ENCODE measurements at places on chromosomes 11 and 22. TPM values are rescaled to one million over a fixed set of nuclear protein-coding genes. Genes with fewer than 3 reads are reported as not detected.
A peak's percentile ranks its signal among the peaks of the same experiment; 100 is the strongest.

GRCh38 chr11:66716996-66717395, 12.0 kb downstream of the SPTBN2 start:
- peak; percentile 4 for DNase-seq

DNA sequence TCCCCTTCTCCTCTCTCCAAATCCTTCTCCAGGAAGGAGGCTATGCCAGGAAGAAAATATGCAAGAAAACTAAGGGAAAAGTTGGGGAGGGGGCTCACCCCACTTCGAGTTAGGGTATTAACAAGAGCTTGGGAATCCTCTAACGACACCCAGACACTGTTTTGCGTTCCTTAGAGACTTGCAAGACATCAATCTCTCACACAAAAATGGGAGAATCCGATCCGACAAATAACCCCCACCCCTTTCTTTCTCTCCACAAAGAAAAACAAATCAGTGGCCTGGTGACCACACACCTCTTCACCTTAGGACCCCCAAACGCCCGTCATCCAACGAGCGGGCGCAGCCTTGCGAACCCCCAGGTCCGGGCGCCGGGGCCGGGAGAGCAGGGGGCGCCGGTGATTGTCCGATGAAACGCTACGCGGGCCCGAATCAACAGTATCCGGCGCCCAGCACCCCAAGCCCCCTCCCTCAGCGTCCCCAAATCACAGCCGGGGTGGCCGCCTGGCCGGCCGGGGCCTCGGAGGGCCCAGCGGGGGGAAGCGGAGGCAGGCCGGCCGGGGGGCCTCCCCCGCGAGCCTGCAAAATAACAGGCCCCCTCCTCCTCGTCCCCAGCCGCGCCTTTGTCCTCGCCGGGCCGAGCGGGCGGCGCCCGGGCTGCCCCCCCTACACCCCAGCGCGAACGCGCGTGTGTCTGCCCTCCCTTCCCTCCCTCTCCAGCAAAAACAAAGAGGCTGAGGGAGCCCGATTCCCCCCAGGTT, 690 bp downstream of the CSNK1E start:
- peak; percentile 59 for DNase-seq

GRCh38 chr22:42769238-42769573, 48.5 kb upstream of the A4GALT start:
- DNase-seq, result no peak

DNA sequence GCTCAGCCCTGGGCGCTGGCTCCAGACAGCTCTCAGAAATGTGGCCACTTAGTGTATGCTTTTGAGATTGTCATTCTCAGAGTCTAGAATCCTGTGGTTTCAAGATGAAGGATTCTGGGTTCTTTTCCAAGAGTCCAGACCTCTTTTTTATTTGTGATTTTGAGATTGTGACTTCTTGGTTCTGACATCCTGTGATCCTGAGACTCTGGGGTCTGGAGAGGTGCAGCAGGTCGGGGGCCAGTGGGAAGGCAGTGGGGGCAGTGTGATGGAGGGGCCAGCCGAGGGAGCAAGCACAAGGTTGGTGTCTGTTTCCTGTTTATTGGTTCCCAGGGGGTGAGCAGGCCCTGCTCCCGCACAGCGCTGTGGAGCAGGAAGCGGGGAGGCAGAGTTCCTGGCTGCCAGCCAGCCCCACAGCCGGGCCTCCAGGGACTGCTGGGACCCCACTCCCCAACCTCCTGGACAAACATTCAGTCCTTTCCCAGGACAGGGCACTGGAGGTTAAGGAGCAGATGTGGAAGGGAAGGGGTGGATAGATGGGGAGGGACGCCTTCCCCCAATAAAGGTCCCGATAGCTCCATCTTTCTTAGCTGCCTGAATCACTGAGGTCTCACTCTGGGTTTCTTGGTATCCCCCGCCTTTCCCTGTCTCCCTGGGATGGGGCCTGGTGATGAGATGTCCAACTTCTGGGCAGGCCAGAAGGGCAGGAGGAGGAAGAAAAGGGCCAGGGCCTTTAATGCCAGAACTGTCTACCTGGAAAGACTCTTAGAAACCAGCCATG, 13.7 kb downstream of the ARHGEF17 start:
- DNase-seq, result peak; percentile 52

The KREMEN1 gene
- 33.8 TPM for total RNA-seq

DNA sequence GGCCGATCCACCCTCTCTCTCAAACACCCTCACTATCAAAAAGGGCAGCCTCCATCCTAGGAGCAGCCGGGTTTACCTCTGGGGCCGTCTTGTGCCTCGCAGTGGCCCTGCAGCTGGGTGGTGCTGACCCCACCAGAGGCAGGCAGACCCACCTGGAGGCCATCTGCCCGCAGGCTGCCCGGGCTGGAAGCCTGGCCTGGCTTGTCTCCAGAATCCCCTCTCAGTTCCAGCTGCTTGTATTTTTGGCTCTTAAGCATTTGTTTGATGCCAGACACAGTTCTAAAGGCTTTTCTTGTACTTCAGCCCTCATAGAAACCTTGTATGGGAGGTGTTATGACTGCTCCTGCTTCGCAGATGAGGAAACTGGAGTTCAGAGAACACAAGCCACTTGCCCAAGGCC, 4.2 kb upstream of the NFAM1 start:
- no peak for DNase-seq

GRCh38 chr11:113505541-113506375, 30.6 kb upstream of the DRD2 start:
- DNase-seq, result peak; percentile 43

- DNase-seq, result no peak
Measured at GRCh38 chr11:79156031-79156430, 284.8 kb downstream of the TENM4 start.

DNA sequence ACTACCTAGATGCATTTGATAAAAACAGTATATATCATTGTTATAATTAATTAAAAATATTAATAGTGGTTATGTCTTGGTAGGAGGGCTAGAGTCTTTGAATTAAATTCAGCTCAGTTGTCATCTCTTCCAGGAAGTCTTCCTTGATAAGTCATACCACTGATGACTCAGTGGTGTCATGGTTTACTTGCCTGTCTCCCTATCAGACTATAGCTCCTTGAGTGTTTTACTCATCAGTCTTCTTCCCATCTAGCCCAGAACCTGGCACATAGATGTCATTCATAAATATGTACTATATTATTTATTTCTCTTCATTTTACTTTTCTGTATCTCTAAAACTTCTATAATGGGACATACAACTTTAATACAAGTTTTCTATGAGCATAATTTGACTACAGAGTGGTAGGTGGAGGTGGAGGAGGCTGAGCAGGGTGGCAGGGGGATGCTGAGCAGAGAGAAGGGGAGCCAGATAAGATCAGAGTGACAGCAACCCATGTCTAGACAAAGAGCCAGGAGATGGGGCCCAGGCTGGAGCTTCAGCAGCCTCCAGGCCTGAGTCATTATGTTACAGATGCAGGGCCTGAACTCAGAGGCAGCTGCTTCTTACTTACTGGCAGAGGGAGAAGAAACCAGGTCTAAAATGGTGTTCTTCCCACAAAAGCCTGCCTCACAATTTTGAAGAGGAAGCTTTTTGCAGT, 82.3 kb upstream of the PHOX2A start:
- no peak for DNase-seq

GRCh38 chr11:69166218-69167115, 10.7 kb downstream of the SMIM38 start:
- DNase-seq, result no peak

The P2RY6 gene
- total RNA-seq, result 4.2 TPM

DNA sequence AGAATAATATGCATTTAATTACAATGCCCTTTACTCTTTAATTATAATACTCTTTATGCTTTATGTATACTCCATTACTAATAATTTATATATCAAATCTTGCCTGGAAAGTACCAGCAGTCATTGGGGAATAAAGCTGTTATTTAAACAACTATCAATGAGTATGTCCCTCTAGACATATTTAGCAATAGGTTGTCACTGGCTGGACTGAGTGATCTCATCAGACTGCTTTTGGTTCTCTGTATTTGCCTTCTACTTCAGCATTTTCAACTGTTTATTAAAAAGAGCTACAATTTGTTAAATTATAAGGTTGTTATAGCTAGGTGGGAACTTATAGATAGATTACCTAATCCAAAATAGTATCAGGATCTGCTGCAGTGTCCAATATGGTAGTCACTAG, 267.2 kb downstream of the DCDC1 start:
- DNase-seq, result no peak

DNA sequence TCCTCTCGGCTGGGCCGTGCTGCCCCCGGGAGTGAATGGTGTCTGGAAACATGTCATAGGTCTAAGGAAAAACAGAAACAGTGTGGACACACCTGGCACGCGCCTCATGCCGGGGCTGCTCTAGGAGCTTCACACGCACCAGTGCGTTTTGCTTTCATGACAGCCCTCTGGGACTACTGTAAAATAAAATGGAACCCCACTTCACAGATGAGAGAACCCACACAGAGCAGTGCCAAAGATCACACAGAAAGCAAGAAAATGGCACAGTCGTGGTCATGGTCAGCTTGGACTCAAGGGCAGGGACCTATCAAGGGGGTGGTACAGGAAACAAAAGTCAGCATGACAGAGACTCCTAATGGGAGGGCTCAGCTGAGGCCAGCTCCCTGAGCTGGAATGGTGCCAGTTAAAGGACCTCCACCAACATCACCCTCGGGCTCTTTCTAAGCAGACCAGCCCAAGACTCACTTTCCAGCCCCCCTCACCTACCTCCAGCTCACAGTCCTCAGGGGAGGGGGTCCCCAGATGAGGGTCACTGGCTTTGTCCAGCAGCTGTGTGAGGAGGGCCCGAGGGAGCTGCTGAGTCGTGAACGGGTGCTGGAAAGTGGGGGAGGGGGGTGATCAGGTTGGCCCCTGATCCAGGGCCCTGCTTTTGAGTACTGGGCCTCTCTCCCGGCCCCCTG, 3.3 kb downstream of the MAP4K2 start:
- no peak for DNase-seq

DNA sequence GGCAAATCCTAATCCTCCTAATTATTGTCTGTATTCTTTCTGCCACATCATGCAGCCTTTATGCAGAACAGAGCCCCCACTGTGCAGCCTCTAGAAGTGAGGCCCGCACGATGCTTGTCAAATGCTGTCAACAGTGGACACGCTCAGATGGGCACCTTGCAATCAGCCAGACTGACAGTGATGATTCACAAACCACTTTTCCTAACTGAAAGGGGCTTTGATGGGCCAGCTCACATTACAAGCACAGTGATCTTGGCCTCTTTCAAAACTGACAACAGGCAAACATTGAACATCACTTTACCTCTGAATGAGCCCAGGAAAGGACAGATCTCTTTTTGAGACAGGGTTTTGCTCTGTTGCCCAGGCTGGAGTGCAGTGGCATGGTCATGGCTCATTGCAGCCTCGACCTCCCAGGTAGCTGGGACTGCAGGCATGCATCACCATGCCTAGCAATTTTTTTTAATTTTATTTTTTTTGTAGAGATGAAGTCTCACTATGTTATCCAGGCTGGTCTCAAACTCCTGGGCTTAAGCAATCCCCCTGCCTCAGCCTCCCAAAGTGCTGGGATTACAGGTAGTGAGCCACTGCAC, 18.0 kb upstream of the E2F8 start:
- DNase-seq, result no peak

- no peak for DNase-seq
Measured at GRCh38 chr11:115214644-115215234, 289.5 kb downstream of the CADM1 start.

GRCh38 chr11:45150943-45151342, 4.5 kb downstream of the PRDM11 start:
- DNase-seq, result no peak

All from adrenal gland (tissue), 19 donors.